ENCODE measurements at places on chromosomes 7 and 10.

- no peak for DNase-seq
Observed at GRCh38 chr7:155843426-155844018, 31.3 kb upstream of the SHH start.

DNA sequence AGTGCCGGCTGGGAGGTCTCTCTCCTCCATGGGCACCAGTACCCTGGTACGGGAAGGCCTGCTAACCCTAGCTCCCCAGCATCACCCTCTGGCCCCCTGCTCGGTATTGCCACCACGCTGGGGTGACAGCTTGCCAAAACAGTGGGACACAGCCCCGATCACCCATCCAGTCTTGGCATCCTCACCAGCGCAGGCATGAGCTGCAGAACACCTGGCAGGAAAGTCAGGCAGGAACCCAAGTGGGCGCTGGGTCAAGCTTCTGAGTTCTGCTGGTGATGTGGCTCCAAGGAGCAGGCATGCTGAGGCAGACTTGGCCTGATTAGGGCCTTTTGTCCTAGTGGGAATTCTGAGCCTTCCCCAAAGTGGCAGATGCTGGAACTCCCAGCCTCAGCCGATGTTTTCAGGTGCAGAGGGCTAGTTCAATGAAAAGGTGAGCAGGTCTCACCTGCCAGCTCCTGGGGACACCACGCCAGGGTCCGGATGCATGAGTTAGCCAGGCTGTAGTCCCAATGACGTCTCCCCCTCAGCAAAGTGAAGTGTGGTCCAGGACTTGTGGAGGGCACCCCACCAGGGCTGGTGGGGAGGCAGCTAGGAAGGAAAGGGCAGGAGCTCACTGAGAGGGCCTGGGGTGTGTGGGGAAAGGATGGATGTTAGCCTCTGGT, 8.5 kb upstream of the ZNF22 start:
- DNase-seq = no peak

GRCh38 chr7:143384148-143384547, 3.0 kb downstream of the ZYX start:
- no peak for DNase-seq

DNA sequence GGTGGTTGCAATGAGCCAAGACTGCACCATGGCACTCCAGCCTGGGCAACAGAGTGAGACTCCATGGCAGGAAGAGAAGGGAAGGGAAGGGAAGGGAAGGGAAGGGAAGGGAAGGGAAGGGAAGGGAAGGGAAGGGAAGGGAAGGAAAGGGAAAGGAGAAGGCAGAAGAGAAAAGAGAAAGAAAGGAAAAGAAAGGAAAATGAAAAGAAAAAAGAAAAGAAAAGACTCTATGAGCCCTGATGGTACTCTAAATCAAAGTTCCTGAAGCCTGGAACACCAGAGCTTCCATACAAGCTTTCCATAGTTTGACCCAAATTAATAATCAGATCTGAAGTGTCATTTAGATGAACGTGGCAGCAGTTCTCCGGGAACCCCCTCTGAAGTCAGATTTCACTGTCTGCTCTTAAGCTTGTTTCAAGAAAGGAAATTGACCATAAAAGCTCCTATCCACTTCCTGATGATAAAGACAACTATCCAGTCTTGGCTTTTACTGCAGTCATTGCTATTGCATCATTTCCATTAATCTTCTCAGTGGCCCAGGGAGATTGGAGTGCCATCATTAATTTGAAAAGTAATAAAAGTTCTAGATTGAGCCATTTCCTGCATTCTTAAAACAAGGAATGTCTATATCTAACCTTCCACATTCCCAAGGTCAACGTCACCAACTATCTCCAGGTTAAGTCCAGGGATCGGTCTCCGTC, 44.2 kb upstream of the FRMD4A start:
- DNase-seq = no peak

- DNase-seq = no peak
Observed at GRCh38 chr10:63210611-63211196, 77.6 kb downstream of the NRBF2 start.

- DNase-seq = no peak
Observed at GRCh38 chr7:45177801-45178200, 20.2 kb downstream of the RAMP3 start.

DNA sequence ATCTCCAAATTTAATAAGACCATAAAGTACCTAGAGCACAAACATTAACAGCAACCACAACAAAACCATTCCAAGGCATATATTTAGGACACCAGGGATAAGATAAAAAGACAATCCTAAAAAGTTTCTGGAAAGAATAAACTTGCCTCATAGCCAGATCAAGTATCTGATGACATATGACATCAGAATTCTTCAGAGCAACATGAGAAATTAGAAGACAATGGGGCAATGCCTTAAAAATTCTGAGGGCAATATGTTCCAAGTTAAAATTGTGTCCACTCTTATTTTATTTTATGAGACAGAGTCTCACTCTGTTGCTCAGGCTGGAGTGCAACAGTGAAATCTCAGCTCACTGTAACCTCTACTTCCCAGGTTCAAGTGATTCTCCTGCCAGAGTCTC, 2.8 kb downstream of the EFCAB10 start:
- DNase-seq = no peak

DNA sequence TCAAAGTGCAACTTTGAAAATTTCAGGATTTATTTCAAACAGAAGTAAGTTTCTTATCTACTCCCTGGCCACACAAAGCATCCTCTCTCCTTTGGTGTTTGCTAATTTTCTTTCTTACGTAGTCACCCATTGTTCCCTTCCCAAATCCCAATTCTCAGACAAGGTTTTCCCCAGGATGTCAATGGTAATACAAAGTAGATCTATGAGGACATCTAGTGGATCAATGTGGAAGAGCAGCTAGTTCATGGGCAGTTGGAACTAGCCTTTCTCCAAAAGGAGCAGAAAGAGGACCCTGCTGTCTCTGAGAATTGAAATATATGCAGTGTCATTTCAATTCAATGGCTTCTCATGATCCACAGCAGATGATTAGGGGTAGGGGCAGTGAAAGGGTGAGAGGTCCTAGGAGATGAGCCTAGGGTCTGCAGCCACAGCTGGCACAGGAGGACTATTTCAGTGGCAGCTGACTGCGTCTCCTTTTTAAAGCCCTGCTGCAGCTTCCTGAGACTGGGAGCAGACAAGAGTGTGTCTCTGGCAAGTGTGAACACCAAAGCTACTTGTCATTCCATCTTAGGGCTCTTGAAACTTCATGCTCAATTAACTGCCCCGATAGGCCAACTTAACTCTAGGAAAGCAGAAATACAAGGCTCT, 632.6 kb downstream of the KCNMA1 start:
- peak; percentile 52 for DNase-seq

GRCh38 chr7:117061751-117062150, 108.5 kb downstream of the ST7 start:
- DNase-seq = no peak

- DNase-seq = no peak
Observed at GRCh38 chr10:95319239-95319638, 28.4 kb upstream of the PDLIM1 start.

GRCh38 chr7:90594751-90595317, 1.3 kb upstream of the CDK14 start:
- no peak for DNase-seq

GRCh38 chr7:70808876-70809275, 323.1 kb upstream of the GALNT17 start:
- DNase-seq = no peak

DNA sequence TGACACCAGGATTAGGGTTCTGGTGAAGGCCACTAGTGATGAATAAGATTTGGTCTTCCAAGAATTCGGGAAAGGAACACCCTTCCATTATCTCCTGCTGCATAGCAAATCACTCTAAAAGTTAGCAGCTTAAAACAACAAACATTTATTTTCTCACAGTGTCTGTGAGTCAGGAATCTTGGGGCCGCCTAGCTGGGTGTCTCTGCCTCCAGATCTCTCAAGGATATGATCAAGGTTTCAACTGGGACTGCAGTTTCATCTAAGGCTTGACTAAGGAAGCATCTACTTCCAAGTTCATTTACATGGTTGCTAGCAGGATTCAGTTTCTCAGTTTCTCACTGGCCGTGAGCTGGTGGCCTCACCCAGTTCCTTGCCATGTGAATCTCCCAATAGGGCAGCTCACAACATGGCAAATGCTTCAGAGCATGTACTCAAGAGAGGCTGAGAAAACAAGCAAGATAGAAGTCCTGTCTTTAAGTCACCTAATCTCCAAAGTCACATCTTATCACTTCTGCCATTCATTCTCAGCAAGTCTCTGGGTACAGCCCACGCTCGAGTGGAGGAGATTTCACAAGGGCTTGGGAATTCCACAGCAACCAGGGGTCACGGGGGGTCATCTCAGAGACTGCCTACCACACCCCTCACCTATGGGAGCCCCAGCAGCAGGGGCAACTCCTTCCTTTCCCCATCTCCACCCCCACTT, 26.8 kb downstream of the TLX1 start:
- DNase-seq = no peak

- DNase-seq = peak; percentile 23
Observed at GRCh38 chr7:27992755-27993493, 187.7 kb downstream of the JAZF1 start.

GRCh38 chr10:70167246-70167645, 3.1 kb downstream of the SAR1A start:
- no peak for DNase-seq

DNA sequence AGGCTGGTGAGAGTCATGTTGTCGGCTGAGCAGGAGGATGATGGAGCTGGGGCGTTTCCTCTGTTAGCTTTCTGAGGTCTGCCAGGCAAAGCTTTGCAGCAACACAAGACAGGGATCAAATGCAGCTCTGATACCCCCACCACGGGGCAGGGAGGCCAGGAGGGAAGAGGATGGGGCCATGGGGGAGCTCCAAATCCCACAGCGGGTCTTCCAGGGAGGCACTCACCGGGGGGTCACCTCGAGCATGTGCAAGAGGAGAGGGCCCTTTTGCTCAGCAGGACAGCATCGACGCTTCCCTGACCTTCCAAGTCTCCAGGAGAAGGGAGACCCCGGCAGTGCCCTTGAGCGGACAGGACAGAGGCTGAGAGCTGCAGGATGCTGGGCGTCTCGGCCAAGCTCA, 127.5 kb downstream of the WDR37 start:
- no peak for DNase-seq

DNA sequence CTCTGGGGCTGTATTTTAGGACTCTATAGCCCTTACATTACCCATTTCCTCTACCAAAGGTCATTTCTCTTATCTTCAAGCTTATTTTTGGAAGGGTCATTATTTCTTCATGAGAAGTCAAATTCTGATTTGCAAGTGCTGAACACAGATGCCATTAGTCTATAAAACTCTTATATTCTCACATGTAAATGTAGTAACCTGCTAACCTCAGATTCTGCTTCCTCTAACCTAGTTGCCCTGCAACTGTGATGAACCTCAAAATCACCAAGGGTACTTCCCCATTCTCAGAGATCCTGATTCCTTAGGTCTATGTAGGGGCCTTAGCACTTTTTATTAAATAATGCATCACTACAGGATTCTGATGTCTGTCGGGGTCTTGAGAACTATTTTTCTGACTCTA, 6.3 kb downstream of the FAS start:
- DNase-seq = no peak

DNA sequence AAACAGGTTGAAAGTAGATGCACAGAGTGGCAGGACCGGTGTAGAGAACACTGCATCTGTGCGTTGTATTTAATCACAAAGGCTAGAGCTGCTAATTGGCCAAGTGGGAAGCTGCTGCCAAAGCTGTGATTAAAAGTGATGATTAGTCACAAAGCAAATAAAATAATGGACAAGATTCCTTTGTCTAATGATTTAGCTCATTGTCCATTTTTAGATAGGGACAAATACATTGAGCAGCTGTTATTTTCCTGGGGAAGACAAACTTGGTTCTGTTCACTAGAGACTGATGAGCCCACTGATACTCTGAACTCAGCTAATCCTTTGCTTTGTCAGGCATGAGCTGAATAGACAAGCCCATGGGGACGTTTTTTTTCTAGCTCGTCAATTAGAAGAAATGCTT, 19.7 kb downstream of the UBE3C start:
- DNase-seq = no peak

- DNase-seq = no peak
Observed at GRCh38 chr10:46215426-46215825, 71.4 kb upstream of the ANTXRL start.

- no peak for DNase-seq
Observed at GRCh38 chr10:120667276-120667675, 183.9 kb upstream of the WDR11 start.
